Stimulated activated CD4-positive, alpha-beta T cell treated with anti-CD3 and anti-CD28 coated beads, Interleukin-4, amount 100 ng/mL, for 48 hours (primary cell): ENCODE measurements at places on chromosomes 4 and X.
A peak's percentile ranks its signal among the peaks of the same experiment; 100 is the strongest.

- no peak for DNase-seq
These were observed 66.4 kb downstream of the AMMECR1 start for GRCh38 chrX:110251526-110251925.

DNA sequence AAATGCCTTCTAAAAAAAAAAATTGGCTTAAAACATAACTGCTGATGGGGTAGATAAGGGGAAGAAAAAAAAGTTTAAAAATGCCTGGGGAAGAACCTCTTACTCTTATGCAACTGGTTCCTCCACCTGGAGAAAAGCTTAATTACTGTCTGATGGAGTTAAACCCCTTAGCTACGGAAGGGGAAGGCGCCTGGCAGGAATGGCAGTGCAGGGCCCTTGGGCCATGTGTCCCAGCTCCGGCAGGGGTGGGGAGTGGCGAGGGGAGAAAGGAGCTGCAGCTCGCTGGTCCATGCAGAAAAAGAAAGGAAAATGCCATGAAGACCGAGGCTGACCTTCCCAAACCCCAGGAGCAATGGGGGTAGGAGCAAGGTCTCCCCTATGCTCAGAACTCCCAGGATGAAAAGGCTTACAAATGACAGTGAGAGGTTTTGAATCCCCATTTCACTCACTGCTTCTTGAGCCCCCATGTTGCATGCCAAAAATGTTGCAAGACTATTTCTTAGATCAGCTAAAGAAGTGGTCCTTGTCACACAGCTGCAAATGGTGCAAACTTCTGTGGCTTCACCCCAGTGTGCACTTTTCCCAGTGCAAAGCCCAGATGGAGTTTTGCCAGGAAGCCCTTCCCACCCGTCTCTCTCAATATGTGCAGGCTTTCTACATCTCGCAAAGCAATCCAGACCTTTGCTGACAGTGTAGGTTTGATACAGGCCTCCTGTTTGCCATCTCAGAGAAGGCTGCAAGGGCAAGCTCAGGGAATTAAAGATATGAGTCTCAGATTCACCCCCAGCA is 204.8 kb upstream of the CT83 start:
- no peak for DNase-seq

DNA sequence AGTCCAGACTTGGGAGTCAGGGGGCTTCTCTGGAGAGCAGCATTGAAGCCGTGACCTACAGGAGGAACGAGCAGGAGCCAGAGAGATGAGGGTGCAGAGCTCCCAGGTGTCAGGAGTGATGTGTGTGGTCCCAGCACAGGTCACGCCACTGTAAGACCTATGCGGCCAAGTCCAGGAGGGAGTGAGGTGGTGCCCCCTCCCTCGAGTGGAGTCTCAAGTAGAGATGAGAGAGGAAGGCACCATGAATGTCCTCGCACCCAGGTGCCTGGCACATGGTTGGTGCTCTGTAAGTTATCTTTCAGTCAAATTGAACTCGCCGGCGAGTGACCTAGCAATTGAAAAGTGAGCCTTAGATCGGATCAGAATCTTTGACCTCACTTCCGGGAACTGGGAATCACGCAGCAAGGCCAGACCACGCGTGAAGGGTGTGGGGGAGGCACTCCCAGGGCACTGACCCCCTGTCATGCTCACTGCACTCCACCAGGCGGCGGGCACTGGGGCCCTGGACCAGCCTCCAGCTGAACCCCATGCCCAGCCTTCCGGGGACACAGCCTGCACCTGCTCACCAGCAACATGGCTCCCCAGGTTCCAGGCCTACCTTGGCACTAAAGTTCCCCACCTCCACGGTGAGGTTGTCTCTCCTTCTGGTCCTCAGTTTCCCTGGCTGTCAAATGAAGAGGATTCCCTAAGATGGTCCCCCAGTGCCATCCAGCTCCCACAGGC is 127.4 kb downstream of the HMX1 start:
- no peak for DNase-seq

DNA sequence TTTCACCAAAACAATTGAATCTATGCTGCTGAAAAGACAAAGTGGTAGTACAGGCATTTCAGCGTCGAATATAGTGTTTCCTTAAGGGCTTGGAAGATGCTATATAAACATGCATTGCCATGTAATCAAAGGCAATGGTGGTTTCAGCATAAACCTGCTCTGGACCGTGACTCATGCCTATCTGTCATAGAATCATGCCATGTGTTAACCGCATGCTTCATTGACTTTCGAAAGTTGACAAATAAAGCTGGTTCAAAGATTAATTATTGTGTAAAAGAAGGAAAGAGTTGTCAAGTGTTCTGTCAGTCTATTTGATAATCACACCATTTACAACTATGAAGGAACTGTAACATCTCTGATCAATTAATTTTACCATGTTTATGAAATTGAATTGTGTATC is 83.2 kb downstream of the FUNDC1 start:
- DNase-seq = no peak

DNA sequence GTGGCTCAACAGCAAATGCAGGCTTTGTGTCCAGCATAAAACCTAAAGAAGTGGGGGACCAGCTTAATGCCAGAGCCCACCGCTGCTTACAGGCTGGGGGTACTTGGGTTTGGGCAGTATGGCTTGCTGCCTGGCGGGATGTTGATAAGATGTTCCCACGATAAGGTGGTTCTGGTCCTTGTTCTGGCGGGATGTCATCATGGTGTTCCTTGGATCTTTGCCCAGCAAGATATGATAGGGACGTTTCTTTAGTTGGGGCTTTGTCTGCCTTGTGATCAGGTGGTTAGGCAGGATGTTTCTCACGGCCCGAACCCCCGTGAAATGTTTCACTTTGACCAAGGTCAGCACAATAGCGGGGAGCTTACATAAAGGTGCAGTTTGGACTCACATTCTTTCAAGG is 35.3 kb downstream of the PNPLA4 start:
- no peak for DNase-seq

GRCh38 chr4:139210486-139210885 is 33.5 kb upstream of the ELF2 start:
- no peak for DNase-seq

DNA sequence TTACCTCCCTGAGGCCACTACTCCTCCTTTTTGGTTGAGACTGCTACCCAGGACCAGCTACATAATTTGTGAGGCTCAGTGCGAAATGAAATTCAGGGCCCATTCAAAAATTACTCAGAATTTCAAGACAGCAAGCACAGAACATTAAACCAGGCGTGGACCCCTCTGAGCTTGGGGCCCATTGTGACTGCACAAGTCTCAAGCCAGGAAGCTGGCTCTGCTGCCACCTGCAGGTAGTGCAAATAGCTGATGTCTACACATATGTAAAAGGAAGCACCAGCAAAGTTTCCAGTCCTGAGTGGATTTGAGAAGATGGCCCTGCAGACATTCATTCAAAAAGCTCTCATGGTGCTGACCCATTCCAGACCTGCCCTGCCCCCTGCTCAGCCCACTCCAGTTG is 213.4 kb upstream of the LNX1 start:
- DNase-seq = peak; percentile 4

- DNase-seq = no peak
These were observed 120.2 kb upstream of the PDE5A start for GRCh38 chr4:119748853-119749252.

GRCh38 chrX:46571423-46572339 is 1.9 kb upstream of the CHST7 start:
- DNase-seq = peak; percentile 23

- no peak for DNase-seq
These were observed 163.3 kb upstream of the USP38 start for GRCh38 chr4:143021384-143021783.

DNA sequence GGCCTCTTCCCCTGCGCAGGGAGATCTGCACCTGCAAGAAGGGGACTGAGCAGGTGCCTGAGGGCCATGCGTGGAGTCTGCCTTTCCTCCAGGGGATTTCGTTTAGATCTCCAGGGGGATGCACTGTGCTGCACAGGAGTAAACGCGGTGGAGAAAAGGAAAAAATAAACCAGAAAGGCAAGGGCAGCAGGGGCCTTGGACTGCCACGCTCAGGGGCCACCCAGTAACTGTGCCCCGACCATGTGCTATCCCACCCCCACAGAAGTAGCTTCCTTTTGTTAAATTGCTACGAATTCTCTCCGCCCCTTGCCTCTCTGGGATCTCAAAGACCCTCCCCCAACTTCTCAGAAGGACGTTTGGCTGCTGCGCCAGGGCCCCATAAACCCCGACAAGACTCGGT is 17.2 kb upstream of the HMX1 start:
- DNase-seq = no peak

- DNase-seq = no peak
These were observed 64.2 kb upstream of the TRPC5OS start for GRCh38 chrX:111811831-111812230.

DNA sequence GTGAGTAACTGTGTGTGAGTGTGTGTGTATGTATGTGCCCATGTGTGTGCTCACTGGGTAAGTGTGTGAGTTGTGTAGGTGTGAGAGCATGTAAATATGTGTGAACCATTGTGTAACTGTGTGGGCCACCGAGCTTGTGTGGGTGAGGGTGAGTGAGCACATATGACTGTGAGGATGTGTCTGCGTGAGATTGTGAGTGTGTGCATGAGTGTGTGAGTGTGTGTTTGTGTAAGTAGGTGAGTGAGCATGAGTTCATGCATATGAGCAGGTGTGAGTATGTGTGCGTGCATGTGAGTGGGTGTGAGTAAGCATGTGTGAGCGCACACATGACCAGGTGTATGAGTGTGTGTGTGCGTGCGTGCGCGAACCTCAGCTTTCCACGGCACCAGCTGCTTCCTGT is 1.4 kb upstream of the ATP2B3 start:
- no peak for DNase-seq

GRCh38 chr4:146236216-146236615 is 21.9 kb downstream of the REELD1 start:
- DNase-seq = no peak

DNA sequence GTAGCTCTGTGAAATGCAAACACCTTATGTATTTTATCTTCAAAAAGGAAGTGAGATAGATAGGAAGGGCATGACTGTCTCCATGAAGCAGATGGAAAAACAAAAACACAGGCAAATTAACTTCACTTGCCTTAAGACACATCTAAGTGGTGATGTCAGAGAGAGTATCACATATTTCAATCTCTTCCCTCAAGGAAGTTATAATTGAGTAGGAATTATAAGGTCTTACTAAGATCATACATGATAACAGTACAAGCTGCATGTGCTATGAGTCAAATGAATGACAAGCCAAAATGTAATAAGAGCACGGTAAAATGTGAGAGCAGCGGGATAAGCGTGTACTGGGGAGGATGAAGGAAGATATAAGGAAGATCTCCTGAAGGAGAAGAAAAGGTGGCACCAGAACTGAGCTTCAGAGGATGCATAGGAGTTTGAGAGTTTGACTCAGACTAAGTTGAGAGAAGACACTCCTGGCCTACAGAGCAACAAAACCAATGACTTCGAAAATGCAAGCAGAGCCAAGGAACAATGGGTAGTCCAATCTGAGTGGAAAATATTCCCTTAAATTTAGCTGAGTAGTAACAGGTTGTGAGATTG is 43.3 kb upstream of the GALNT7 start:
- no peak for DNase-seq

DNA sequence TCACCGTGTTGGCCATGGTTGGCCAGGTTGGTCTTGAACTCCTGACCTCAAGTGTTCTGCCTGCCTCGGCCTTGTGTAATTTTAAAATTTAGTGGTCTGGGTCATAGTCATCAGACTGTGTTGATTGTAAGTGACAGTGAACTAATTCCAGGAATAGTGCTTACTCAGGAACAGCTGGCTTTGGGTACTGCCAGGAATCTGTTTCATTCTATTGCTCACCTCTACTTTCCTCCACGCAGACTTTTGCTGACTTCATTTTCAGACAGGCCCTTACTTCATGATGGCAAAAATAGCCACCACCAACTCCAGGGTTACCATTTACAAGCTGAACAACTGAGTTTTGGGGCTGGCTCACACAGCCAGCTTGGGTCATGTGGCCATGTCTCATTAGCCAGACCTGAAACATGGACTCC is 54.6 kb downstream of the FNIP2 start:
- DNase-seq = no peak

DNA sequence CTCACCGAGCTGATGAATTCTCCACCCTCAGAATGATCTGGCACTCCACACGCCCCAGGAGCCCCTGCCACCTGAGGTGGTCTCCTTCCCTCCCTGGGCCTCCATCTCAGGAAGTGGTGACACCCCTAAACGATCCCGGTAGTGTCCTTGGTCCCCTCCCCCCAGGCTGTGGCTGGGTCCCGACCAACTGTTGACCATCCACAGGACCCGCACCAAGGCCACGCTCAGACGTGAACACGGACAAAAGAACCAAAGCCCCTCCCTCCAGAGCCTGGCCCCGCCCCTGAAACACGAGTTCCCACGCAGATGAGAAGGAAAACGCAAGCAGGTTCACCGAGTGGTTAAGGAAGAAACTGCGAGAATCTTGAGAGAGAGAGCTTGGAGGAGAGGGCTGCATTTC is 16.6 kb downstream of the LRPAP1 start:
- DNase-seq = no peak

- DNase-seq = no peak
These were observed 79.8 kb upstream of the STOX2 start for GRCh38 chr4:183825346-183825745.

- no peak for DNase-seq
These were observed 312.2 kb downstream of the TMA16 start for GRCh38 chr4:163806653-163807052.

- DNase-seq = no peak
These were observed 71.3 kb downstream of the SLC9A7 start for GRCh38 chrX:46687619-46688018.

DNA sequence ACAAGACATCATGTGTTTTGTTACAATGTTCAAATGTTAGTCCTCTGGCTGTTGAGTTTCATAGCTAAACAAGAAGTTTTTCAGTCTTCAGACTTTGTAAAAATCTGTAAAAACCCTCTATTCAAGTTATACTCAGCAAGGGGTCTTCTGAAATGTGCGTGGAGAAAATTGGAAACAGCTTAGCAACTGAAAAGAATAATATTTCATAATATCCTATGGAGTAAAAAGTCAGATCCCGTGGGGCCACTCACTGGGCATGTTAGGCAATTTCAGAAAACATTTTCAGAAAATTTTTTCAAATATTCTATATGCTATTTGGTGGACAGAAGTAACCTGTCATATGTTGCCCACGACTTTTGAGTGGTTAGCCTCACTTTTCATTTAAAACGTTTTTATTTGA is 118.3 kb downstream of the CORIN start:
- no peak for DNase-seq

- no peak for DNase-seq
These were observed 83.2 kb upstream of the ARHGAP24 start for GRCh38 chr4:85391589-85392410.

DNA sequence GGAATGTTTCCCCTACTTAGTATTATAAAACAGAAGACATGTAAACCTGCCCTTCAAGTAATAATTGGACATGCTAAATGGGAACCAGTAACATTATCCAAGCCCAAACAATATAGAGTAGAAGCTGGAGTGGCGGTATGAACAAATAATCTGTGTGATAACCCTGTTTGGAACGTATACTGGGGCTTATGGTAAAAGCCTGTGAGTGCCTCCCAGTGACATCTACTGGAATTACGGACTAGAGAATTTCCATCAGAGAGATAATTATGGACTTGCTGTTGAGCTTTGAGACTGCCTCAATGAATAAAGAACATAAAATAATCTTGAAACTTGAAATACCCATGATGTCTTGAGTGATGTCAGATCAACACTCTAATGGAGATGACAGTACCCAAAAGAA is 406.3 kb upstream of the GRIA3 start:
- DNase-seq = no peak
